ENCODE measurements at places on chromosomes 12 and 14. TPM values are rescaled to one million over a fixed set of nuclear protein-coding genes. Genes with fewer than 3 reads are reported as not detected.

Gene DCTN2
- 140 TPM for total RNA-seq

Gene MAX
- 84.7 TPM for total RNA-seq

Gene AQP2
- not detected for total RNA-seq

Gene DACT1
- total RNA-seq = 0.28 TPM

All from mammary epithelial cell (primary cell).